ENCODE measurements at places on chromosomes 7 and 10. TPM values are rescaled to one million over a fixed set of nuclear protein-coding genes. Genes with fewer than 3 reads are reported as not detected.

Gene CAPZA2
- 69.4 TPM for polyA plus RNA-seq

Gene TMEM236
- 0.49 TPM for polyA plus RNA-seq

DNA sequence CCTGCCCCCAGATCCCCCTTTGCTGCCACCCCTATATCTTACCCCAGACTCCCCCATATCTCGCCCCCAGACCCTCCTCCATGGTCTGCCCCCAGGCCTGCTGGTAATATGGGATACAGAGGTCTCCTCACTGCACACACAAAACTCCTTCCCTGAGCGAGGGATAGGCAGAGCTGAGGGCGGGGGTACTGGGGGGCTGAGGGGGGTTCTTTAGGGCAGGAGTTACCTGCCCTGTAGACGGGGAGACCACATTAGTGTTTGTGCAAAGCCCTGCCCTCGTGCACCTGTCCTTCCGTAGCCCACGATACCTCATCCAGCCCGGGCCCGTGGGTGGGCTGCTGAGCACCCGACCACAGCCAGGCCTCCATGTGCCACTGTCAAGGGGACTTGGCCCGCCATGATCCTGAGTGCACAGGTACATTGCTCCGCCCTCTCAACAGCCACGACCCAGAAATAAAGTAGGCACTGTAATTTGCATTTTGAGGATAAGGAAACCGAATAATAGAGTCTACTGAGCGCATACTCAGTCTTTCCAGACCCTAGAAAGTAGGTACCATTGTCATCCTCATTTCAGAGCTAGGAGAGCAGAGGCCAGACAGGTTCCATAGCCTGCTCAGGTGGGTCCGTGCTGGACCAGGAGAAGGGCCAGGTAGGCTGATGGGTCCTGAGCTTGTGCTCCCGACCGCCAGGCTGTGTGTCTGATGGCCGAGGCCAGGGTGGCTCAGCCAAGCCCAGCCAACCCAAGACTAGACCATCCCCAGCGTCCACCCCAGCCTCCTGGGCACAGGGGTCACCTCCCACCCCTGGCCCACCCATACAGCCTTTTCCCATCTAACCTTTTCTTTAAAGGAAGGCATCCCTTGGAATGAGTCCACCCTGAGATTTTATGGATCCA, 115.2 kb downstream of the LHPP start:
- DNase-seq, result no peak

DNA sequence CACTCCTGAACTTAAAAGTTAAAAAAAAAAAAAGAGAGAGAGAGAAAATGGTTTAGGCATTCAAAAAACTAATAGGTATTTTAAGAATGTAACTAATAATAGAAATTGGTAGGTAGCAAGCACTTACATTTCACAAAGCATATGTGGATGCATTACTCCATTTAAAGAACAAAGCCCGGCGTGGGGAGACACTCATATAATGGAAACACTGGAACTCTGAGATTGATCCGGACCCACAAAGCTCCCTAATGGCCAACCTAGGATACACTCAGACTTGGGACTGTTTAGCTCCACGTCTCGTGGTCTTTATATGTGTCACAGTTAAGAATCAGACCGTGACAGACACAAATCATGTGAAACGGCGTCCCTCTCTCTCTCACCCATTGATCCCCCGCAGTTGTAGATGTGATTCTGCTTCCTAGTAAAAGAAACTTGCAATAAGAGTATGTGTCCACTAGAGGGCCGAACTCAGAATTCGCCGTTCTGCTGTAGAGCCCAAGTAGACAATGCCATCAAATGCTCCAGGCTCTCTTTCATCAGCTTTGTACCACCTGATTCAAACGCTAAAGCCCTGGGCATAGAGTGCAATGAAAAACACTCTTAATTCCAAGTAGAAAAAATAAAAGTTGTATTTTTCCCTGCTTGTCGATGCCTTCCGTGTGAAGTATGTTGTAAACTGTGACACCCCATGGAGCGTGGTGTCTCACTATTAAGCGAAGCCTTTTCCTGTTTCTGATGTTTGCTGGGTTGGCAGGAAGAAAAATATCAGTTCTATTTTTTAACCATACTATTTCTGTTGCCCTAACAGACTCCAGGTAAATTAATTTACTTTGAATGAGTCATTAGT, 429.0 kb upstream of the MTPN start:
- peak; percentile 71 for DNase-seq

- DNase-seq, result no peak
Measured at GRCh38 chr7:12350971-12351370, 52.7 kb downstream of the VWDE start.
